ENCODE measurements at places on chromosomes 13 and 19.
A peak's percentile ranks its signal among the peaks of the same experiment; 100 is the strongest.

- no peak for DNase-seq
These were observed 38.3 kb upstream of the C19orf12 start for GRCh38 chr19:29753190-29753933.

- no peak for DNase-seq
These were observed 2832.4 kb downstream of the PCDH9 start for GRCh38 chr13:64397701-64398100.

GRCh38 chr19:45136507-45137178, 24.1 kb downstream of the NKPD1 start:
- DNase-seq, result no peak

DNA sequence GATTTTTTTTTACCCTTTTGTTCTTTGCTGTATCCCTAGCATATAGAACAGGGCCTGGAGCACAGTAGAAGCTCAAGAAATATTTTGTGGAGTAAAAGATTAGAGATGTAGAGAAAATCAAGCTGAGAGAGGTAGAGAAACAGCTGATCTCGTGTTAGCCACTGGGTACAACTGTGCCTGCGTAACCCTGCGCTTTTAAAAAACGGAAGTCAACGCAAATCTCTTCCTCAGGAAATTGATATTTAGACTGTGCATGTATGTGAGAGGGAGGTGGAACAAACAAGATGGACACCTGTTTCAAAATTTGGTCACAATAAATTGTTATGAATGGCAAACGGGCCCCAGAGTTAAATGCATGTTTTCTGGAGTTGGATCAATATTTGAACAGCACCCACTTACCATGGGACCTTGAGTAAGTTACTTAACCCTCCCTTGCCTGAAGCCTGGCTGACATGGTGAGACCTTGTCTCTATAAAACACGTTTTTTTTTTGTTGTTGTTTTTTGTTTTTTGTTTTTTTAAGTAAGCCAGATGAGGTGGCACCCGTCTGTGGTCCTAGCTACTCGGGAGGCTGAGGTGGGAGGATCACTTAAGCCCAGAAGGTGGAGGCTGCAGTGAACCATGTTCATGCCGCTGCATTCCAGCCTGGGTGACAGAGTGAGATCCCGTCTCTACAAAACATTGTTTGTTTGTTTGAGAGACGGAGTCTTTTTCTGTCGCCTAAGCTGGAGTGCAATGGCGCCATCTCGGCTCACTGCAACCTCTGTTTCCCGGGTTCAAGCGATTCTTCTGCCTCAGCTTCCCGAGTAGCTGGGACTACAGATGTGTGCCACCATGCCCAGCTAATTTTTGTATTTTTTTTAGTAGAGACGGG, 3.3 kb upstream of the EPOR start:
- peak; percentile 38 for DNase-seq

GRCh38 chr19:5778402-5778801, 6.1 kb downstream of the PRR22 start:
- no peak for DNase-seq

DNA sequence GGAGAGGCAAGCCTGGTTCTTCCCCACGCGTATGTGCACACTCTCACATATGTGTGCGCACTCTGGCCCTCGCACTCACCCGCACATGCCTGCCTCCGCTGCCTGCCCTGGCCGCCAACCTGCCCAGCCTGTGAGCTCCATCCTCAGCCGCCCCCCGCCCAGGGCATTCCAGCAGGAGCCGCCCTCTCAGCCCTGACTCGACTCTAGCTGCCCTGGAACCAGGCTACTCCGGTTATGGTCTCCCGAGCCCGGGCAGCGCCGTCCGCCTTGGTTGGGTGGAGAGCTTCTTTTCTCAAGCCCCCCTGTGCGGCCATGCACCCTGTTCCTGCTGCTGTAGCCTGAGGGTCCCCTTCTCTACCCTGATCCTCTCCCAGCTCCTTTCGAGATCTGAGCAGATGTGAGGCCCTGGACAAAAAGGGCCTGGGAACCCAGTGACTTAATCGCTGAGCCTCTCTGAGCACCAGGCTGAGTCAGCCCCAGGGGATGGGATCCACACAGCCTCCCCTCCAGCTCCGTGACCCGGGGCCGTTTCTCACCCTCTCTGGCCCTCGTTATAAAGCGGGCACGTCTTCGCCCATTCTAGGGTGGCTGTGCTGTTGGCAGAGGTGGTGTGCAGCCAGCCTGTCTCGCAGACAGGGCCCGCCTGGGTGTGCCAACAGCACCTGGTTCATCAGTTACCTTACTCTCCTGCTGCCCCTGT, 191.5 kb downstream of the TEX29 start:
- DNase-seq, result peak; percentile 79

GRCh38 chr13:31418186-31418585, 218.4 kb downstream of the B3GLCT start:
- no peak for DNase-seq

DNA sequence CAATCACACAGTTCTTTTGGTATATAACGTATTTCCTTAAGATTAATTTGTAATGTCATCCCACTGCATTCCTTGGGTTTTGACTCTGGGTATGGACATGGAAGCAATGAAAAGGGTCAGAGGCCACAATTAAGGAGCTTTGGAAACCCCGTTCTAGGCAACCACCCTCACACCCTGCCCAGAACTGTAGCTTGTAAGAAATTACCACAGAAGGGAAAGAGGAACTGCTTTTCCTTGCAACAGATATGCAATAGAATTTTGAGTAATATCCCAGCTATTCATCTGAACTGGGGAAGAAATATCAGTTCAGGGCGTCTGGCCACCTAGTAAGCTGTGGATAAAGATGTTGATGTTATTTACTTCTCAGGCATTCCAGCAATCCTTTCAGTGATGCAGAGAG, 985 bp upstream of the CLC start:
- DNase-seq, result no peak

GRCh38 chr19:7654401-7654800, 14.4 kb upstream of the RETN start:
- DNase-seq, result no peak

DNA sequence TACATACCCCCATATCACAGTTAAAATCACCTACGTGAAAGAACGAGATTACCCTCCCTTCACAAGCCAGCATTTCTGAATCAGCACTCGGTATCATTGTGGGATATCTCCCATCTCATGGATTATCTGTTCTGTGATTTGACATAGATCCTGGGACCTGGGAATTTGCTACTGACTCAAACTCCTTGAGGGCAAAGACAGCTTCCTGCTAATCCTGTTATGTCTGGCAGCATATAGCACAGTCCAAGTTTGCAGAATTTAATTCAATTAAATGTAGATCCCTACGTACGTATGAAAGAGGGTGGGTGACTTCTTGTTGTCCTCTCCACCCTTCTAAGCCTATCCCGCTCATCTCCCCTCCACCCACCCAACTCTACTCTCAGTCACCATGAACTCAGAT, 476.5 kb downstream of the KLF5 start:
- DNase-seq, result no peak
